ENCODE measurements at places on chromosomes 5 and 9. TPM values are rescaled to one million over a fixed set of nuclear protein-coding genes. Genes with fewer than 3 reads are reported as not detected.

The TMEM215 gene
- polyA plus RNA-seq, result not detected

The CDKN2A gene
- polyA plus RNA-seq, result 6.8 TPM

The SLC36A2 gene
- polyA plus RNA-seq, result not detected

The PDE8B gene
- 16.3 TPM for polyA plus RNA-seq

The STK32A gene
- 3.4 TPM for polyA plus RNA-seq

The C8G gene
- polyA plus RNA-seq, result 3.1 TPM

The CDKN2B-AS1 gene
- polyA plus RNA-seq, result 8.0 TPM

The C5orf22 gene
- 7.5 TPM for polyA plus RNA-seq

The MYMK gene
- polyA plus RNA-seq, result not detected

Data from aorta (tissue), 5 donors.